ENCODE measurements at places on chromosomes 2 and 18.

DNA sequence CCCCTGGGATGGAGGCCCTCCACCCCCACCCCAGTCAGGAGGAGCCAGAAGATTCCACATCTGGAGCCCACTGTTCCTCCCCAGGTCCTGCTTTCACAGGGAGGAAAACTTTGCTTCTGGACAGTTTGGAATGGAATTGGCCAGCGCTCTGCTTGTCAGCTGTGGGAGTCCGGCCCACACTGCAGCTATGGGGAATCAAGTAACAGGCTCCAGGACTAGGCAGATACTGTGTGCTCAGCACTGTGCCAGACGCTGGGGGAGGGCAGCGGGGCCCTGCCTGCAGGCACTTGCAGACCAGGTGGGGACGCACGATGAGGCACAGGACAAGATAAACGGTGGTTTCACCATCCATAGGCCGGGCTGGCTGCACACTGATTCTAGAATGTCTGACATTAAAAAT, 114.0 kb downstream of the STPG4 start:
- no peak for DNase-seq

DNA sequence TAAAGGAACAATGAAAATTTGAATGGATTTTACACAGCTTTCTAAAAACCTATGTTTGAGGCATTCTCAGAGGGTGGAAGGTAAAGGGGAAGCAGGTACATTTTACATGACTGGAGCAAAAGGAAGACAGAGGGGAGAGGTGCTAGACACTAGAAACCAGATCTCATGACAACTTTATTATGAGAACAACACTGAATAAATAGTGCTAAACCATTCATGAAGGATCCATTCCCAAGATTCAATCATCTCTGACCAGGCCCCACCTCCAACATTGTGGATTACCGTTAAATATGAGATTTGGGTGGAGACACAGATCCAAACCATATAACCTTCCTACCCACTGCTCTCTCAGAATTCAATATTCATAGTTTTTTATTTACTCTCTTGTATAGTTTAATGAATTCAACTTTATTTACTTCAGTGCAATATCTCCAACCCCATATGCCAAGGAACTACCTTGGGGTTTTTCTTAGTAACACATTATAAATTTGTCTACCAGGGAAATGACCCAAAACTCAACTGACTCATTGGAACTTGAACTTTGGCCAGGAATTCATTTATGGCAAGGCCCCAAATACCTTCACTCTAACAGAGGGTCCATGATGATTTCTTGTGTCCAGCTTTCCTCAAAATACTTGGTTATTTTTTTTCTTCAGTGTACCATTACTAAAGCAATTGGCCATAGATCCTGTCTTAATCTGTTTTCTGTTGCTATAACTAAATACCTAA, 317.8 kb downstream of the GULP1 start:
- no peak for DNase-seq

DNA sequence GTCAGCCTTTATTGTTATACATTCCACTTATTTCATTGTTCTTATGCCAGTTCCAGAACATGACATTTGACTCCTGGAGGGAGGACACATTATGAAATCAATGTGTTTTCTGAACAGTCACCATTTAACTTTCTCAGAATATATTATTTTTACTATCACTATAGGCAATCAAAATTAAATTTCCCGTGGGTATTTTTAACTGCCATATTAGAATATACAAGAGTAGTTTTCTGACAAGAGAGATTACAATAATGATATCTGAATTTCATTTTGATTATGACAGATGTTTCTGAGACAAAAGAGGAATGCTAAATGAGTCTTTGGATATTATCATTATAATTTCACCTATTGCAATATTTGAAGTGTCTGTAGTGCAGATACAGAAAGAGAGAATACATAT, 64.4 kb upstream of the FSIP2 start:
- DNase-seq: no peak

DNA sequence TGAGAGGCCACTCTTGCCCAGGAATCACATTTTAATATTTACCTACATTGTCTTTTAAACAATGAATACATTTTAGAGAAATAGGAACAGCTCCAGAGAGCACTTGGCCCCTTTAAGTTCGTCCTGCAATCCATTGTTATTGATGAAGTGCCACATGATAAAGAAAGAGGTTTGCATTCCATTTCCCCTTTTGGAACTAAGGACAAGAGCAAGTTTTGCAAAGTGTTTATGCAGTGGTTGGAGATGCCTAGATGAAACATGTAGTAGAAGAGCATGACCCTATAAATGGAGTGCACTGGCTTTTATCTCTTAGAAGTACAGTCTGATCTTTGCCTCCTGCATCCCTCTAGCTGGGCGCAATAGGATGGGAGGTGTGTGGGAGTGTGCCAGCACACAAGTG, 118.7 kb upstream of the CNTNAP5 start:
- DNase-seq: no peak

GRCh38 chr2:27762951-27763906, 8.3 kb upstream of the MRPL33 start:
- DNase-seq: no peak

- no peak for DNase-seq
These were observed 98.2 kb upstream of the HNMT start for GRCh38 chr2:137865954-137866540.

- no peak for DNase-seq
These were observed 9.1 kb downstream of the SMIM21 start for GRCh38 chr18:75418293-75419005.
